Stimulated activated naive B cell treated with anti-CD40 and anti-IgM and Interleukin-4, amounts not matched to agents 10 μg/mL and 1 μg/mL and 100 μg/mL, for 72 hours (primary cell): ENCODE measurements at places on chromosomes 5 and 9.

DNA sequence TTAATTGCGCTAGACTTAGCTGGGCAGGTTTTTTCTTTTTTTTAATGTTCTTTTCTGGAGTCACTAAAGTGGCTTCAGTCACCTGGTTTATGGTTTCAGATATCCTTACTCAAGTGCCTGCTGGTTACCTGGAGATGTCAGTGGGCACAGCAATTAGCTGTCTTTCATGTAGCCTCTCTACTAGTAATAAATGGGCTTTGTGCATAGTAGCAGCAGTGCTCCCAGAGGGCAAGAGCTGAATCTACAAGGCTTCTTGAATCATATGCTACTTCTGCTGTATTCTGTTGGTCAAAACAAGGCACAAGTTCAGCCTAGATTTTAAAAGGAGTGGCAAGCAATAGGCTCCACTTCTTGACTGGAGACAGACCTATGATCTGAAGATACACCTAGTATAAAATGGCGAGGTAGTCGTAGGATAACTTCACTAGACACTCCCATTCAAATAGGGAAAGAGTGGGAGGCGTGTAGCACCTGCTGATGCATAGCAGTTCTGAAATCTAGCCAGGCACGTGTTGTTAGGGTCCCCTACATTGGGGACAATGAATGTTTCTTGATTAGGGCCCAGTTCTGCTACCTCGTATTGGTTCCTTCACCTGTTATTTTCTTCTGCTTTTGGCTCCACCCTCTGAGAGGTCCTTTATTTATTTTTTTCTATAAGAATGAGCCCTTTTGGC lies 7.0 kb downstream of the SCAMP1 start:
- H3K4me3 ChIP-seq, result no peak overlapping the region
- no peak for DNase-seq
- no peaks in the 10 kb centered on the region for H3K36me3 ChIP-seq

GRCh38 chr5:166102947-166103346 lies 2188.5 kb upstream of the WWC1 start:
- H3K27me3 ChIP-seq, result no peaks in the 10 kb centered on the region
- DNase-seq, result no peak
- no peaks in the 10 kb centered on the region for H3K4me1 ChIP-seq
- H3K27ac ChIP-seq, result no peak overlapping the region
- H3K36me3 ChIP-seq, result no peaks in the 10 kb centered on the region
- H3K4me3 ChIP-seq, result no peak overlapping the region

DNA sequence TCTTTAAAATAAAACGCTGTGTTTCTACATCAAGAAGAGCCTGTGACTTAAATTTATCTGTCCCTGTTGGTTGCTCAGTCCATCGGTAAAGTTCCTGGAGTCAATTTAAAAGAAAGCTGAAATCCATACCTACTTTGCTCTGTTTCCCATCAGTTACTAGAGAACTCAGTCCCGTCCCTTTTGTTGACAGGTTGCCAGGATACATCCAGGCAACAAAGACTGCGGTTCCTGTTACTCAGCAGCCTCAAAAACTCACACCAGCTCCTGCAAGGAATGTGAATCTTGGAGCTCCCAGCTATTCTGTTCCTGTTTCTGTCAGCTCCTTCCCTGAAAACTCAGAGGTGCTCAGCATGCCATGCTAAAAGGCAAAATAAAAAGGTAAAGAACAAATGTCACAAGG lies at the start of gene ZNF474:
TSS of gene ZNF474 (plus strand) at position 241 of the 400 bp plus-strand sequence. CDS start 22,445 bp downstream, outside the sequence.
- no peaks in the 10 kb centered on the region for H3K36me3 ChIP-seq
- H3K4me1 ChIP-seq, result no peaks in the 10 kb centered on the region
- no peak within 1 kb of the TSS for H3K27ac ChIP-seq
- DNase-seq, result no peak

- no peak overlapping the region for H3K27ac ChIP-seq
- H3K36me3 ChIP-seq, result no peaks in the 10 kb centered on the region
- peaks cover 2% of the 10 kb centered on the region for H3K4me1 ChIP-seq
- no peak overlapping the region for H3K4me3 ChIP-seq
These were observed 135.8 kb downstream of the SNCAIP start for GRCh38 chr5:122447879-122448278.

- no peak for DNase-seq
- no peaks in the 10 kb centered on the region for H3K36me3 ChIP-seq
- H3K27me3 ChIP-seq, result peaks cover 17% of the 10 kb centered on the region
- no peaks in the 10 kb centered on the region for H3K4me1 ChIP-seq
- H3K4me3 ChIP-seq, result no peak overlapping the region
These were observed 275.5 kb downstream of the SPOCK1 start for GRCh38 chr5:137223324-137224295.

DNA sequence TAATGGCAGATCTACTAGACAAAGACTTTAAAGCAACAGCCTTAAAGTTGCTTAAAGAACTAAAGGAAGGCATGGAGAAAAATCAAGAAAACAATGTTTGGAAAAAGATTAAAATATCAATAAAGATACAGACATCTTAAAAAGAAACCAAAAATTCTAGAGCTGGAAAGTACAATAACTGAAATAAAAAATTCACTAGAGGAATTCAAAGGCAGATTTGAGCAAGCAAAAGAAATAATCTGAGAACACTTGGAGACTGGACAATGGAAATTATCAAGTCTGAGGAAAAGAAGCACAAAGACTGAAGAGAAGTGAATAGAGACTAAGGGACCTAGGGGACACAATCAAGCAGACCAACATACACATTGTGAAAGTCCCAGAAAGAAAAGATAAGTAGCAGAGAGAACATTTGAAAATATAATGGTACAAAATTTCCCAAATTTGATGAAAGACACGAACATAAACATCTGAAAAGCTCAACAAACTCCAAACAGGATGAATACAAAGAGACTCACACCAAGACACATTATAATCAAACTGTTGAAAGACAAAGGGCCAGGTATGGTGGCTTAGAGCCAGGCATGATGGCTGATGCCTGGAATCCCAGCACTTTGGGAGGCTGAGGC lies 26.3 kb downstream of the SIL1 start:
- peak overlapping the region; percentile 1 for H3K27ac ChIP-seq
- H3K4me3 ChIP-seq, result no peak overlapping the region

- no peaks in the 10 kb centered on the region for H3K36me3 ChIP-seq
- H3K27me3 ChIP-seq, result no peaks in the 10 kb centered on the region
- H3K4me3 ChIP-seq, result no peak overlapping the region
- no peak for DNase-seq
- H3K4me1 ChIP-seq, result no peaks in the 10 kb centered on the region
These were observed 80.8 kb downstream of the ZNF618 start for GRCh38 chr9:113956901-113957300.

- H3K4me1 ChIP-seq, result peaks cover 2% of the 10 kb centered on the region
- no peaks in the 10 kb centered on the region for H3K27me3 ChIP-seq
- H3K4me3 ChIP-seq, result no peak overlapping the region
These were observed 34.5 kb downstream of the CRB2 start for GRCh38 chr9:123390337-123391135.

DNA sequence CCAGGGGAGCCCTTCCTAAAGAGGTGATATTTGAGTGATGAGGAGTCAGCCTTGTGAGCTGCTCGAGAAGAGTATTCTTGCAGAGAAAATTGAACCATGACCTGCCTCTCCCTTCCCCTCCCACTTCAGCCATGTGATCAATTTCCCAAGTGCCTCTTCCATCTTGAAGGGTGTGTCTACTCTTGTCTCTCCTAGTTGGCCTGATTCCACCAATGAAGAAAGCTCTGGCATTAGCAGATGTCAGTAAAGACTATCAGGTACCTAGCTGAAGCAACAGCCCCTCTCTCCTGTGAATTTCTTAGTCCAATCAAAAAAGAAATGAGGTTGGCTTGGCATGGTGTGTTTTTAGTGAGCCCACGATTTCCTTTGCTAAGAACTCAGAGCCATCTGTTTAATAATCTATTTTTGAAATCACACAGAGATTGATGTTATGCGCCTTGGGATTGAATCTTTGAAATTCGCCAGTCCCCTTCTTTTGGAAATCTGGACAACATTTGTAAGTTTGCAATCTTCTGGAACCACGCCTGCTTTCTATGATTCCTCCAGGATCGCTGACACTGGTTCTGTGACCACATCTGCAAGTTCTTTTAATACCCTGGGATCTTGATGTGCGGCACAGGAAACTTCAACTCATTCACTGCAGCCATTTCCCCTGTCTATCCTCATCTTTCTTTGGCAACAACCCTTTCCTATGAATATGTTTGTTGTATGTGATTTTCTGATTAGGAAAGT lies 404.6 kb downstream of the DMRT2 start:
- no peak overlapping the region for H3K4me3 ChIP-seq
- no peaks in the 10 kb centered on the region for H3K27me3 ChIP-seq
- H3K4me1 ChIP-seq, result no peaks in the 10 kb centered on the region
- H3K27ac ChIP-seq, result no peak overlapping the region
- H3K36me3 ChIP-seq, result no peaks in the 10 kb centered on the region

- H3K36me3 ChIP-seq, result peaks cover 7% of the 10 kb centered on the region
These were observed 14.0 kb downstream of the SLC6A3 start for GRCh38 chr5:1431021-1431811.

DNA sequence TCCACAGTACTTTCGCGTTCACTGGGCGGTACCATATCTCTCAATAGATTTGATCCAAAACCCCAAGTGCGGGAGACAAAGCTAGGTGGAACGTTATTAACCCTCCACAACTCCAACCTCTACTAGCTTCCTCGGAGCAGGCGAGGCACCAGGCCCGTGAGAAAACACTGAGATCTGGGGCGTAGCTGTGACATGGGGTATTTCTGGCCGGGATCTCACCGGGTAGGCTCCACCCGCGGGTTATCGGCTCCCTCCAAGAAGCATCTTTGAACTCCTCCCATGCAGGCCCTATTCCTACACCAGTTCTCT lies 350 bp upstream of the SLC25A46 start:
- H3K4me3 ChIP-seq, result peak overlapping the region; percentile 99
- peaks cover 24% of the 10 kb centered on the region for H3K4me1 ChIP-seq
- DNase-seq, result no peak
- peaks cover 3% of the 10 kb centered on the region for H3K36me3 ChIP-seq

DNA sequence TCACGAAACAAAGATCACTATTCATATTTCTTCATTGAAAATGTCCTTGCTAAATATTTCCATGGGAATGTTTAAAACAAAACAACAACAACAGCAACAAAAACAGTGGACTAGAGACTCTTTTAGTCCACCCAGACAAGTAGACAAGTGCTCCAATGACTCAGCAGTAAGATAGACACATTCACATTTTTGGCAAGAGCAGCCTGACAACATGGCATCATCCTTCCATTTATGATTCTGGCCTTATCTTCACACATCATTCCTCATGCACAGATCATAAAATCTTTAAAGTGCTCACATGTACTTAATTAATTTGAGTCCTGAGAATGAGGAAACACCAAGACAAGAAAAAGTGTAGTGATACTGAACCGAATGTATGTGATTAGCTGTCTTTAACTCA lies 132.6 kb upstream of the PDE4D start:
- no peaks in the 10 kb centered on the region for H3K4me1 ChIP-seq
- no peak for DNase-seq
- H3K27ac ChIP-seq, result no peak overlapping the region
- H3K36me3 ChIP-seq, result no peaks in the 10 kb centered on the region
- H3K4me3 ChIP-seq, result no peak overlapping the region
- H3K27me3 ChIP-seq, result no peaks in the 10 kb centered on the region

DNA sequence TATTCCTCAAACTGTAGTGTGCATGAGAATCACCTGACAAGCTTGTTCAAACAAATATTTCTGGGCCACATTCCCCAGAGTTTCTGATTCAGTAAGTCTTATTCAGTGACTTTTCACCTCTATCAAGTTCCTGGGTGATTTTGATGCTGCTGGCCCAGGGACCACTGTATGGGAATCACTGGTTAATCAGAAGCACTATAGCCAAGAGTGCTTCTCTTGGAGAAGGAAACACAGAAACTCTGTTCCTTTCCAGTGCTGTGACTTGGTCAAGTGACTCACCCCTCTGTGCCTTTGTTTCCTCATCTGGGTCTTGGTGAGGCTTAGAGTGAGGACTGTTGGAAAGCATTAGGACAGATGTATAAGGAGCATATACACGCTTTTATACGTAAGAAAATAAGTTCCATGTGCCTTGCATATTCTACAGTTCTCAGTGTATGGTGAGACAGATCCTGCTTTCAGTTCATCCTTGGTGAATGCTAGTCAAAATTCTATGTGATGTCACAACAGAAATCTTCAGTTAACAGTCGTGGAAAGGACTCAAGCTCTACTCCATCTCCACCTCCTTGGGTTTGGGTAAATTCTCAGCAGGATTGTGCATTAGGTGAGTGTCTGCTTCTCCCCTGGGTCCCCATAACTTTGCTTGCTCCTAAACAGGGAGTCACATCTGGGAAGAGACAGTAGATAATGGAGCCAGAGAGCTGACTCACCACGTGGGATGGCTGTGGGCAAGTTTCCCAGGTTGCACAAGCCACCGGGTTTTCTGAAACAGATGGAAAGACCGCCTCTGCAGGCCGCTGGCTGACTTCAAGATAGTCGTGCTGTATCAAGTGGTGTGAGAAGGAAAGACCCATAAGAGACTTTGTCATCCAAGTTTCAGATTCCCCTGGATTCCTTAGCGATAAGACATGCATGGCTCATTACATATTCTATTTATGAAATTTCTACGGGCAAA lies 117.0 kb downstream of the NXNL2 start:
- H3K27me3 ChIP-seq, result peaks cover 18% of the 10 kb centered on the region
- H3K27ac ChIP-seq, result no peak overlapping the region
- H3K4me1 ChIP-seq, result no peaks in the 10 kb centered on the region
- H3K4me3 ChIP-seq, result no peak overlapping the region
- no peaks in the 10 kb centered on the region for H3K36me3 ChIP-seq

- H3K36me3 ChIP-seq, result no peaks in the 10 kb centered on the region
- no peak overlapping the region for H3K27ac ChIP-seq
- no peaks in the 10 kb centered on the region for H3K4me1 ChIP-seq
- no peak for DNase-seq
These were observed 170.1 kb downstream of the ADAMTS12 start for GRCh38 chr5:33721491-33722200.
